Nephron progenitor cell (in vitro differentiated cells): ENCODE measurements at places on chromosomes 12 and 14.

DNA sequence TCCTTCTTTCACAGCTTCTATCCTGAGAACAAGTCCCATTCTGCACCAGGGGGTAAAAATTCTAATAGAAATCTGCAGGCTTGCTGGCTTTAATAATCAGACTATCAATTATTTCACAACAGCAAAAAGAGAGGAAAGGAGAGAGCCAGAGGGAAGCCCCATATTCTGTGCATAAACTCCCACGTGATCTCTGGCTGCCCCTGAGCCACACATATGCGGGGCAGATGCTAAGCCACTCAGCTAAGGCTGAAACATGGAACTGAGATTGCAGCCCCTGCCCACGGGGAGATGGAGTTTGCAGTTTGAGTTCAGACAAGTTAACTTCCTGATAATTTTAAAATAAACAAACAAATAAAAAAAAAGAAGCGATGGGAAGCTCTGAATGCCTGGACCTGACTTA, 254.4 kb upstream of the CCDC196 start:
- no peak for DNase-seq

DNA sequence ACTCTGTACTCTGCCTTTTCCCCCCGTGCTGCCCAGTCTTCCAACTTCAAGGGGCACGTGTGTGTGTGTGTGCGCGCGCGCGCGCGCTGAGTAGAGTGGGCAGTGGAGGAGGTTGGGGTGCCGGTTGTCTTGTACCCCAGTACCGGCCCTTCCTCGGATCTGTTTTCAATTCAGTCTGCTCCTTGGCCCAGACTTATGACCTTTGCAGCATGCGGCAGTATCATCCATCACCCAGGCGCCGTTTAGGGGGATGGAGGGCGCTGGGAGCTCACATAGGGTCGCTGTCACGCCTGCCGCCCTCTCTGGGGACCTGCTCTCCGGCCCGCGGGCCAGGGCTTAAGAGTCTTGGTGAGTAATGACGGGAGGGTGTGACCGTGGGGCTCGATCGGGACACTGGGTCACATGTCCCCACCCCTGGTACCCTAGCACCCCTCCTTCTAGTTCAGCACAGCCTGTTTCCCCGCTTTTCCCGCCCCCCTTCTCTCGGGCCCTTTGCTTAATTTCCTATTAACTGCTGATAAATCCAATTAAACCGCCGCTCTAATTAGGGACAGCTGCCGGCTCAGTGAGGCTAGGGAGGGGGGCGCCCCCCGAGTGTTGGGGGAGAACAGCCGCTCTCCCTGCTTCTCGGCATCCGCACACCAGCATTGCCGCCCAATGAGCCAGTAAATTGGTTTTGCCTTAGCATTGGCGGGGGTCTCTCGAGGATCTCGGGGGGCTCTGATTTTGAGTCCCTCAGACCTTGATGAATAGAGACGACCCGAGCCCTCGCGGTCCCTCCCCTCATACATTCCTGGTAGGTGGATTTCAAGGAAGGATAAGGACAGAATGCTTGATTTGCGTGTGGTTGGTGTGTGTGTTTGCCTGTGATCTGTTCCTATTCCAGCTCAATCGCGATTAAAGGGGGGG, 9.3 kb downstream of the STAC3 start:
- no peak for DNase-seq

DNA sequence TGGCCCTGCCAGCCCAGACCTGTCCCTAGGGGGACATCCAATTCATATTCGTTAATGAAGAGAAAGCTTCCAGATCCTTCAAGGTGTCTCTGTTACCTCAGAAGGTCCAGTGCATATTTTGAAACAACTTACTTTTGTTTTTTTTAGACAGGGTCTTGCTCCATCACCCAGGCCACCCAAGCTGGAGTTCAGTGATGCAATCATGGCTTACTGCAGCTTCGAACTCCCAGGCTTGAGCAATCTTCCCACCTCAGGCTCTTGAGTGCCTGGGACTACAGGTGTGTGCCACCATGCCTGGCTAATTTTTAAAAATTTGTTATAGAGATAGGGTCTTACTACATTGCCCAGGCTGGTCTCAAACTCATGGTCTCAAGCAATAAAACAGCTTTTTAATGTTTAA, 48.4 kb downstream of the B4GALNT3 start:
- DNase-seq = no peak

GRCh38 chr14:51957950-51958349, 31.4 kb upstream of the RTRAF start:
- DNase-seq = no peak

DNA sequence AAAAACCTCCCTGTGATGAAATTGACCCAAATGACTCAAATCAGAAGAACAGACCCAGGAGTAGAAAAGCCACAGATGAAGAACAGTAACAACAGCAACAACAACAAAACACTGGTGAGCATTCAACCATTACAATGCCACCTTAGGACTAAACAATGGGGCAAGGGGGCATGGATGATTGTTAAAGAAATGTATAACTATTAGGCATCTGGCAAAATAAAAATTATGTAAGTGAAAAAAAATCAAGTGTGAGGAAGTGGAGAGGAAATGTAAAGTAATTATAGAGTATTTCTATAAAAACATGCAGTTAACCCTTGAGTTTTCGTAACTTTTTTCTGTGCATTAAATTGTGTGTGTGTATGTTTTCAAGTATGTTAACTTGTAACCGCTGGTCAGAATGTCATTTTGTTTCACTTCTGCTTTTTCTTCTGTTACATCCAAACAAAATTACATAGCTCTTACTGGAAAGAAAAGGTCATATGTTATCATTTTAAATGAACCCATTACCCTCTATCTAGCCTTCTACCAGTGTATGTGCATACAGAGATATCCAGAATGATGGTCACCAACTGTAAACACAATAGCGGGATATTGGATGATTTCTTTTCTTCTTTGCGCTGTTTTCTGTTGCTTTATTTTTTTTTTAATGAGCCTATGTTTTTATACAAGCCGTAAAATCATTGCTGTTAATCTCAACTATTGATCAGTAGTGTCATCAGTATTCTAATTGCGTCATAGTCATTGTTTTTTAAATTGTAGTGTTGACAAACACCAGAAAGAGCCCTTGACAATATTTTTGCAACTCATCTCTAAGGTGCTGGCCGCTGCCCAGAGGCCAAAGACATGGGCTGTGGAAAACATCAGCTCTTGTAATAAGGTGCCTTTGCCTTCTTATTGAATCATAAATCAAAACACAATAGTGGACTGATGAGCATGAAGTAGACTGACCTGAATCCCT, 170.6 kb downstream of the CRADD start:
- no peak for DNase-seq

DNA sequence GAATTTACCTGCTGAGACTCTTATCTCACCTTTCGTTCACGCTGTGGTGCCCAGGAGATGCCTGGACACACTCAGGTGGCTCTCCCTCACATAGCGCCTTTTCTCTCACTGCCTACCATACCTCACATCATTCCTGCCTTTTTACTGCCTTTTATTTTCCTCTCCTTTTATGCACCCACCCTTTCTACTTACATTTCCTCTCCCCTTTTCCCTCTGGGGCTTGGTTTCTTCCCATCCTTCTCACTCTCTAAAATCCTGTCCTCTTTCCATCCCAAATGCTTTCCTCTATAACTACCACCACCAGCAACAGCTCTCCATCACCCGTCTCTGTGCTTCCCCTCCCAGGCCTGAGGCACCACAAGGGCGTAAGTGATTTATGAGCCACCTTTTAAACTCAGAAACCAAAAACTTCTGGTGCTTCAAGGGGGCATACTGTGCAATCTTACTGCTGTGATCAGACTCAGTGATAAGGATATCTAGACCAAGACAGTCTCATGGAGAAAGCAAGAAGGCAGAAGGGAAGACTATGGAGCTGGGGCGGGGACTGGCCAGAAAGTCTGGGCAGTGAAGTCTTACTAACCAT, 32.7 kb upstream of the SMUG1 start:
- no peak for DNase-seq
